M059J (cell line): ENCODE measurements at places on chromosomes 3 and 15.

GRCh38 chr3:13346481-13347389, 73.4 kb downstream of the NUP210 start:
- peak; percentile 41 for DNase-seq

DNA sequence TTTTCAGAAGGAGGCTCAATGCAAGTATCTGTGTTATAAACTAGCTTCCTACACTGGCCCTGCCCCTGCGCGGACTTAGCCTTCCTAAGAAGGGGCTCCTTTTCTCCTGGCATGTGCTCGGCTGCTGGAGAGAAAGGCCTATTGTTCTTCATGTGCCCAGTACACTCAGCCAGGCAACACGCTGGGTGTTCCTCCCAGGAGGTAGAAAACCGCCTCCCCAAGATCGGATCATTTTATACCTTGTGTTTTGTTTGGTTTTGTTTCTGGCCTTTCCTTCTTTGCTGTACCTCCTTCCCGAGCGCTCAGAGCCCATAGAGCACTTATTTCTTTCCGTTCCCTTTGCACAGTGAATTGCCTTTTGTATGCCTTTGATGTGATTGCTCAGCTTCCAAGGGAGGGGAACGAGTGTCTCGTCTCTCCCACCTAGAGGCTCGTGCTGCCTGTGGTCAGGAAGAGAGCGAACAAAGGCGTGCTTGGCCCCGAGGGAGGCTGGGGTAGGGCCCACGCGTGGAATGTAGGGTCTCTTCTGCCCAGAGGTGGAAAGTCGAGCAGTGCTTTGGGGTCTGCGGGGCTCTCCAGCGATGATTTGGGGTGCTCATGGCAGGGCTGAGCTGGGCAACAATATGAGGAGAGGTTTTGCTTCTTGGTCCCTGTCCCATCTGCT, 30.0 kb downstream of the CCNL1 start:
- peak; percentile 87 for DNase-seq

GRCh38 chr3:164452707-164453106, 625.6 kb downstream of the SI start:
- DNase-seq: peak; percentile 7

GRCh38 chr3:155312781-155313180, 19.3 kb upstream of the STRIT1 start:
- DNase-seq: no peak

DNA sequence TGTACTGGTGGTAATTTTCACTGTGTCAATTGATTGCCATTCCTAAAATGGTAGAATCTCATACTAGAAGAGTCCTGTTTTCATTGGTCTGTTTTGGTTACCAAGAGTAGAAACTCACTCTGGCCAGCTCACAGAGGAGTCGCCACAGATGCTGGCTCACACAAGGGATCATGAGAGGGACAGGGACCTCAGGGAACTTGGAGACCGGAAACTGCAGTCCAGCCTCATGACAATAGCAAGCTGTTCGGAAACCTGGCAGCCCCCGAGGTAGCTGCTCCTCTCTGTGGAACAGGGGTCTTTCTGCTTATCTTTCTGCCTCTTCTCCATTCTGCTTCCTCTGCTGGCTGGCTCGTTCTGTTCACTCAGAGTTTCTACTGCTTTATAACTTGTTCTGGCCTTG, 192.9 kb downstream of the PLCL2 start:
- DNase-seq: peak; percentile 34

DNA sequence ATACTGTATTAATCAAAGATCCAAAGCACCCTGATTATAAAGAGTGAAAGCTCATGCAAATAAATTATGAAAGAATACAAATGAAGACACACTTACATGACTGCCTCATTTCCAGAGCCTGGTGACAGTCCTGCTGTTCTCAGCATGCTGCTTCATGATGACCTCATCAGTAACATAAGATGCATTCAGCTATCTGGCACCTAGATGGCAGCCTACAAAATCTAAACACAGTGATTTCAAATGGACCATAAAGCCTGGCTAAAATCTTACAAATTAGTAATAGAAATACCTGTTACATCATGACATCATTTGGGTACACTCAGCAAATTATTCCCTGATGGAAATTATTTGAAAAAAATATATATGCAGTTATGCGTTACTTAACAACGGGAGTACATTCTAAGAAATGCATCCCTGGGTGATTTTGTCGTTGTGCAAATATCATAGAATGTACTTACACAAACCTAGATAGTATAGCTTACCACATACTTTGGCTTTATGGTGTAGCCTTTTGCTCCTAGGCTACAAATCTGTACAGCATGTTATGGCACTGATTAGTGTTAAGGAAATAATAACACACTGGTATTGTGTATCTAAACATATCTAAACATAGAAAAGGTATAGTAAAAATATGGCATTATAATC, 207.2 kb downstream of the EPHA3 start:
- DNase-seq: no peak

- DNase-seq: peak; percentile 92
These were observed 1007.2 kb upstream of the ALCAM start for GRCh38 chr3:104359546-104359945.

GRCh38 chr3:67655364-67656121, 1.1 kb upstream of the SUCLG2 start:
- DNase-seq: no peak

DNA sequence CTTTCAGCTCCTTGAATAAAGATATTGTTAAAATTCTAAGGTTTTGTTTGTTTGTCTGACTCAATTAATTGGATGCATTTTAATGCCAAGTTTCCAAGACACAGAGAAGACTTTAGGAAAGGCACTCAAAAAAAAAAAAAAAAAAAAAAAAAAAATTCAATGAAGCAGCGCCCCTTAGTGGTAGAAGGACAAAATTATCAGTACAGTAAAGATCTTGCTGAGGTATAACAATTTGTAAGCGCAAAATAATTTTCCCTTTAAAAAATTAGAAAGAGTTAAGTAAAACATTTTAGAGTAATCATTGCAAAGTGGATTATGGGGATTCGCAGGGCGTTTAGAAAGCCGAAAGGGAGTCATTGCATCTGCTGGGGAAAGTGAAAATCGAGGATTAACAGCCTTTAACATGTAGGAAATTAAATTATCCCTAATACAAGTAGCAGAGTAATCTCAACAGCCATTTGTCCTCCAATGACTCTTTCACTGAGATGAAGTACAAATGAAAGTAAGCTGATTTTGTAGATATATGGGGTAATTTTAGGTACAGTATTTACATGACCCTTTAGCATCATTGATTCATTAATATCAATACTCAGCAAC, 5.8 kb upstream of the DIS3L start:
- peak; percentile 41 for DNase-seq

- no peak for DNase-seq
These were observed 154.6 kb downstream of the EEFSEC start for GRCh38 chr3:128307781-128308469.

GRCh38 chr3:158961911-158962310, 160.1 kb downstream of the MFSD1 start:
- no peak for DNase-seq

DNA sequence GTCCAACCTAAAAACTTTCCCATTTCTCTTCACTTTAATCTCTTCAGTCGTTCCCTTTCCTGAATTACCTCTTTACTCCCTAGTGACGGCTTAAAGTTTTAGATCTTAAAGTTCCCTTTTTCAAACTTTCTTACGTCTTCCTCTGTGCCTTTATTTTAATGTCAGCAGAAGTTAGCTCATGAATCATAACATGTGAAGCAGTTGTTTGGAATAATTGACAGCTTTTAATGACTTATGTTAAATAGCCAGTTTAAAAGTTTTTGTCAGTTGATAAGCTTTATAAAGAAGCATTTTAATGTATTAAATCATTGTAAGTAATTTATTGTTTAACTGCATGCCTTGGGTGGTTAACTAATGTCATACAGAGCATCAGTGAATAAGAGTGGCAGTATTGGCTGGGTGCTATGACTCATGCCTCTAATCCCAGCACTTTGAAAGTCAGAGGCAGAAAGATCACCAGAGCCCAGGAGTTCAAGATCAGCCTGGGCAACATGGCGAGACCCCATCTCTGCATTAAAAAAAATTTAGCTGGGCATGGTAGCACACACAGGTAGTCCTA, 33.9 kb downstream of the PIK3CA start:
- DNase-seq: peak; percentile 76

- no peak for DNase-seq
These were observed 3.4 kb upstream of the SLC25A38 start for GRCh38 chr3:39379778-39380155.

- peak; percentile 96 for DNase-seq
These were observed 39.6 kb downstream of the FLNB start for GRCh38 chr3:58047826-58048225.

DNA sequence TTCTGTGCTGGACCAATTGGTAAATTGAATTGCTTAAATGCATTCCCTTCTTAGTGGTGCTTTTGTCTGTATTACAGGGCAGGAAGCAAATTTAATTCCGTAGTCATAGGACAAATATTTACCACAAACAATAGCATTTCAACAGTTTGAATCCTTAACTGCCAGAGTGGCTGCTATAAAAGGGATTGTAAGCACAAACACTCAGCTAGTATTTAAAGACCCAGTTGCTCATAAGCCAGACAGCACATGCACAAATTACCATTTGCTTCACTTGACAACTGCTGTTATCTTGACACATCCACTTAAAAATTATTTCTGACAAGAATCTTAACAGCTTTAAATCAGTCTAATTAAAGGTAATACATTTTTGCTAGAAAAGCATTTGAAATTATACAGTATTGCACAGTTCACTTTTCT, 490.2 kb upstream of the ADAMTS9 start:
- DNase-seq: peak; percentile 14

GRCh38 chr15:69486481-69487110, 34.0 kb downstream of the RPLP1 start:
- DNase-seq: no peak

DNA sequence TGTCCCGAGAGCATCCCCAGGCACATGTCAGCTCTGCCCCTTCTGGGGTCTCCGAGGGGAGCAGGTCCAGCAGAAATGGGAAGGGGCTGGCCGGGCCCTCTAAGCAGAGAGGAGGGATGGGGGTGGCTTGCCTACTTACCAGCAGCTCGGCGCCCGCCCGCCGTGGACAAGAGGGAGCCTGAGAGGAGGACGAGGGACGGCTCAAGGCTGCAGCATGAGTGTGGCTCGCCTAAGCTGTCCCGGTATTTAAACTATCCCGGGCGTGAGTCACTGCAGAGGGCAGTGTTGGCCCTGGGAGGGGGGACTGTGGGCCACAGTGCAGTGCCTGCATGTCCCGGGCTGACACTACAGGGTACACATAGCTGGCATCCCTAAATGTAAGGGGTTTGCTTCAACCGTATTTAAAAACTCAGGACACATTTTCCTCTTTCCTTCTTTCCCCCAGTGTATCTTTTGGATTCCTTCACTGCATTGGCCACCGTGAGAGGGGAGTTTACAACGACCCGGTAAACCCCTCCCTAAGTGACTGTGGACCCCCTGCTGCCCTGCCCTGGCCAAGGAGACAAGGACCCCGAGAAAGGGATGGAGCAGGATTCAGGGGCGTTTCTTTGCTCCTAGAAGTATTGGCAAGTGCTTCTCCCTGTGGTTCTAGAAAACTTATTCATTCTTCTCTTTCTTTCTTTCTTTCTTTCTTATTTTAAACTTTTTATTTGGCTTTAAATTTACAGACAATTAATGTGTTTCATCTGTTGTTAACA, at the start of gene LRRC15:
TSS of gene LRRC15 (minus strand) at position 222 of the 758 bp plus-strand sequence. CDS start 8,700 bp downstream, outside the sequence.
- DNase-seq: peak; percentile 83

DNA sequence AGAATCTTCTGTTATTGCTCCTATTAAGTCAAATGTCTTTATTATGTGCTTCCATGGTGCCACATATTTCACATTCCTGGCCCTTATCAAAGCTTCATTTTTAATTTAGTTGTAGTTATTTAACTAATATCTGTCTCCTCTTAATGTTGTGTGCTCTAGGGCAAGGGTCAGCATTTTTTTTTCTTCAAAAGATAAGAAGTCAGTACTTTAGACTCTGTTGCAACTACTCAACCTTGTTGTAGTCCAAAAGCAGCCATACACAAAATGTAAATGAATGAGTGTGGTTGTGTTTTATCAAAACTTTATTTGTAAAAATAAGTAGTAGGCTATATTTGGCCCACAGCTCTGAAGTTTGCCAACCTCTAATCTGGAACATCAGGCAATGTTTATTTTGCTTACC, 394.7 kb upstream of the CBLB start:
- DNase-seq: no peak

GRCh38 chr3:129655291-129655700, 48.8 kb upstream of the PLXND1 start:
- DNase-seq: no peak

GRCh38 chr3:107800710-107801109, 277.9 kb downstream of the BBX start:
- no peak for DNase-seq

GRCh38 chr3:54481606-54482365, 359.4 kb downstream of the CACNA2D3 start:
- DNase-seq: no peak

DNA sequence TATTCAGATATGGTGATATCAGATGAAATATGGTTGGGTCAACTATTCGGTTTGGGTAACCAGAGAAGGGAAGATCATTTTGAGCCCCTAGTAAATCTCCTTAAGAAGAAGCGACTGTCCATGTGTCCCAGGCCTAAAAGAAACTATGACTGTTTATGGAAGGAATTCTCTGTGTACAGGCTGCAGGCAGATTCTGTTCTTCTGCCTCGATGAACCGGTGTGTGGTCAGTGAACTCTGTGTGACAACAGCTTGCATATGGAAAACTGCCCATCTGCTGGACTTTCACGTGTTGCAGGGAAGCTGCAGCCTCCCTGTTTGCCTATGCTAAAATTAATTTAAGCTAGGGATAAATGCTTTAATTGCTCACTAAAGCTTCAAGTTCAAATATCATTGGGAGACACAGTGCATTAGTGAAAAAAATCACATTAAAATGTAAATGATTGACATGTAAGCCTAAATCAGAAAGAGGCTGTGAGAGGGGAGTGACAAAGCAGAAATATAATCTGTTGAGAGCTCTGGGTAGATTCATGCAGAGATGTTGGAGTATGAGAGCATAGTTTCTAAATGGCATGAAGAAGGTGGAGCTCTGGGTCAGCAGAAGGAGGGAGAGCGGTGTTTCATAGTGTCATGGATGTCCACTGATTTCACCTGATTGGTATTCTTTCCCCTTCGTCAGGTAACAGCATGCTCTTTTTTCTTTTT, 65.4 kb upstream of the PFN2 start:
- DNase-seq: no peak

- DNase-seq: peak; percentile 48
These were observed 733 bp downstream of the RNF111 start for GRCh38 chr15:58988006-58988785.

DNA sequence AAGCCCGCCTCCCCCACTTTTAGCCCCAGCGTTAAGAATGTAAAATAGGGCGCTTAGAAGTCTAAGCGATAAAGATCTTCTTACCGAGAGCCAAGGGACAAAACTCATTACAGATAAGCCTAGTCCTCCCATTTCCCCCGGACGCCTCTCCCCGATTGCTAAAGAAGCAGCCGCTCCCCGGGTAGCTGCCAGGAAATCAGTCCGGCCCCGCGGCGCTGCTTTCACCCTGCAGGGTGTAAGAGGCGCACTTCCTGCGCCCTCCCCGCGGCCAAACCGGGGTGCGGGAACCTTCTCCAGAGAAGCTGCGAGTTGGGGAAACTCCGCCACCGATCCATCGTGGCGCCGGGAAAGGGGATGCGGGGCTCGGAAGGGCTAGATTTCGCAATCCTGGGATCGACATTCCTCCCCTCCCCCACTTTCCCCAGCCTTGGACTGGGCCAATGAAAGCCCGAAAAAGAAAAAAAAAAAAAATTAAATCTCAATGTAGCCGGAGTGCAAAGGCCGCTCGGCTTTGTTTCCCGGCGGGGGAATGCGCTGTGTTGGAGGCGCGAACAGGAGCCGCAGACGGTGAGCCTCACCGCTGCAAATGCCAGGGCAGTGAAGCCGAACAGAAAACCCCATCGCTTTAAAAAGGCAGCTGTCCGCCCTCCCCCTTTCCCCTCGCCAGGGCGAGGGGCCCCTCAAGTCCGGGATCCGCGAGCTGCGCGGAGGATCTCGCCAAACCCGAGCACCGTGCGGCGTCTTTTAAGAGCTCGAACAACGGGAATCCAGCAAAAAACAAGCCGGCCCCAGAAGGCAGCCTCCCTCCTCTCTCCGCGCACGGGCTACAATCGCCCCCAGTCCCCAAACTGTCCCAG, 626 bp upstream of the PTPRG start:
- peak; percentile 82 for DNase-seq
